ENCODE measurements at places on chromosomes 4 and X. TPM values are rescaled to one million over a fixed set of nuclear protein-coding genes. Genes with fewer than 3 reads are reported as not detected.

ZFYVE28 gene
- 0.51 TPM for total RNA-seq

MAGEA1 gene
- not detected for total RNA-seq

GRCh38 chr4:26023203-26023972 lies 109.4 kb downstream of the SMIM20 start:
- H3K27me3 ChIP-seq: peaks cover 20% of the 10 kb centered on the region
- H3K4me1 ChIP-seq: peaks cover 25% of the 10 kb centered on the region
- no peak overlapping the region for H3K27ac ChIP-seq
- no peaks in the 10 kb centered on the region for H3K36me3 ChIP-seq
- no peak overlapping the region for H3K4me3 ChIP-seq

GRCh38 chr4:71338846-71339593 lies at the start of gene SLC4A4:
SLC4A4 (plus strand) TSS chr4:71339020.
- H3K36me3 ChIP-seq: no peaks in the 10 kb centered on the region
- peaks cover 2% of the 10 kb centered on the region for H3K4me1 ChIP-seq

DNA sequence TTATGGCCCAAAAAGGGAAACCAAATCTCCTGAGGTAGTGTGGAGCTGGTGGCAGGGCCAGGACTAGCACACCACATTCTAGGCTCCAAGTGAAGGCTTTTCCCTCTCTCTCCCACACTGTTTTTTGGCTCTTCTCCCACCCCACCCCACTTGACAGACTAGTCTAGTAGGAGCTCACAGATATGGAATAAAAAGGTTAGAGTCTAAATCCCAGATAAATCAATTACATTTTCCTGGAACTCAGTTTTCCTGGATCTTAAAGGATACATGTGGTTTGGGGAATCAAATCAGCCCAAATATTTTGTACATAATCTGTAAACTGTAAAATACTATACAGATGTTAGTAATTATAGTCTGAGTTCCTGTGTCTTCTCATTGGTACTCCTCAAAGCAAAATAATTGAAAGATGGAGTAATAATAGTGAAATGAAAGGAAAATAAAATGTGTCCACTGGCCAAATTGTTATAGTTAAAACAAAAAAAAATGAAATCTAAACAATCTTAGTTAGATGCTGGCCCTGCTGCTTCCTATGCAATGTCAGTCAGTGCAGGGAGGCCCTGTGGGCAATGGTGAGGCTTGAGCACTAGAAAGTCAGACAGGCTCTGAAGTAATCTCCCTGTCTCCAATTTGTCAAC lies 370.4 kb upstream of the CPEB2 start:
- no peak overlapping the region for H3K27ac ChIP-seq
- no peaks in the 10 kb centered on the region for H3K4me1 ChIP-seq
- H3K36me3 ChIP-seq: no peaks in the 10 kb centered on the region
- H3K27me3 ChIP-seq: no peaks in the 10 kb centered on the region
- no peak for DNase-seq

DNA sequence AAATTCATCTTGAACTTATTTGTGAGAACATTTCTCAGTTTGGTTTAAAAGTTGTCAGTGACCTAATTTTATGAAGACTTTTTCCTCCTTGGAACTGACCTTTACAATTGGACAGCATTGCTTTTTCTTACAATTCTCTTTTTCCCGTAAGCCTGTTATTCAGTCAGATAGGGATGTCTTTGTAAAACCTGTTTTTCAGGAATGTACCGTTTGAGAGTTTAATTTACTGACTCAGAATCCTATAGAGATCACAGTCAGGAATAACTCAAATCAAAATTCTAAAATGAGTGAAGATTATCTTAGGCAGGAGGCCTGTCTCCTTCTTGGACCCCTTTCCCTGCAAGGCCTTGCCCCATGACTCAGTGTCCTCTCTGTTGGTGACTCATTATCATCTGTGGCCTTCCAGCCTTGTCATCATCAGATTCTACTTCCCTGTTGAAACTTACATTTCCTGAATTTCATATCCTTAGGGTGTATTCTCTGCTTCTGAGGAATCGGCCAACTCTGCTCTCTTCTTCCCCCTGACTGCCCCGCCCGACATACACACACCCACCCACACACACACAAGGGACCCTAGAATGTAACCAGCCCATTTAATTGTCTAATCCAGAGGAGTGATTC lies 99.8 kb downstream of the ARHGAP10 start:
- no peak for DNase-seq
- peaks cover 67% of the 10 kb centered on the region for H3K4me1 ChIP-seq
- H3K36me3 ChIP-seq: no peaks in the 10 kb centered on the region
- peak overlapping the region; percentile 92 for H3K27ac ChIP-seq

DNA sequence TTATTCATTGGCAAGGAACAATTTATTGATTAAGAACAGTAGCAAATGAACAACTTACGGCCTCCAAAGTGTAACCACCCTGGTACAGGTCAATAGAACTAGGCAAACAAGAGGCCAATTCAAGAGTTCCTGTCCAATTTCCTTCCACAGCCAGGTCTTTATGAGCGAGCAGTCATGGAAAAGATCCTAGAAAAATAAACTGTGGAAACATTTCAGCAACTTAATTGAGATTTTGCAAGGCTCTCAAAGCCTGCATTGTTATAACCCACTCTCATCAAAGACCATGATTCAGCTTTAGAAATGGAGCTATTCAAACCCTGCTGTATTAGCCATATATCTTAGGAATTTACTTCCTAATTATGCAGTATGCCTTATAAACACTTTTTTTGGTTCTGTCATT lies 43.6 kb downstream of the UNC5C start:
- no peak overlapping the region for H3K4me3 ChIP-seq
- peaks cover 5% of the 10 kb centered on the region for H3K36me3 ChIP-seq
- H3K4me1 ChIP-seq: peaks cover 40% of the 10 kb centered on the region
- H3K27me3 ChIP-seq: no peaks in the 10 kb centered on the region

- no peaks in the 10 kb centered on the region for H3K4me1 ChIP-seq
- H3K27ac ChIP-seq: no peak overlapping the region
- no peak overlapping the region for H3K4me3 ChIP-seq
- no peaks in the 10 kb centered on the region for H3K27me3 ChIP-seq
Observed at GRCh38 chr4:92714640-92715039, 410.9 kb downstream of the GRID2 start.

DNA sequence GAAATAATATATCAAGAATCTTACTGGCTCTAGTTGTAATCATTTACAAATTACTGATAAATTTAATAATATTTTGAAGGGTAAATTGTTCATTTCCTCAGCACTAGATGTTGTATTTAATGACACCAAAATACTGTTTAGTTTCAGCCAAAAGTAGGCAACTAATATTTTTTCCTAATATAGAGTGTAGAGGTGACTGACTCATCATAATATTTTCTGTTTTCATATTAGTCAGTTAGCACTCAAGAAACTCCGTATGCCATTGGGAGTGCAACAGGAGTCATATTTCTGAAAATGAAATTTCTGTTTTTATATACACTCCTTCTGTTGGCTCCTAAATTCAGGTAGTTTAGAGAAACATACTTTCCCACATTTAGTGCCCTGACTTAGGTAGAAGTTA lies 36.6 kb upstream of the PTPN13 start:
- no peak overlapping the region for H3K27ac ChIP-seq
- no peaks in the 10 kb centered on the region for H3K27me3 ChIP-seq
- H3K4me3 ChIP-seq: no peak overlapping the region

DNA sequence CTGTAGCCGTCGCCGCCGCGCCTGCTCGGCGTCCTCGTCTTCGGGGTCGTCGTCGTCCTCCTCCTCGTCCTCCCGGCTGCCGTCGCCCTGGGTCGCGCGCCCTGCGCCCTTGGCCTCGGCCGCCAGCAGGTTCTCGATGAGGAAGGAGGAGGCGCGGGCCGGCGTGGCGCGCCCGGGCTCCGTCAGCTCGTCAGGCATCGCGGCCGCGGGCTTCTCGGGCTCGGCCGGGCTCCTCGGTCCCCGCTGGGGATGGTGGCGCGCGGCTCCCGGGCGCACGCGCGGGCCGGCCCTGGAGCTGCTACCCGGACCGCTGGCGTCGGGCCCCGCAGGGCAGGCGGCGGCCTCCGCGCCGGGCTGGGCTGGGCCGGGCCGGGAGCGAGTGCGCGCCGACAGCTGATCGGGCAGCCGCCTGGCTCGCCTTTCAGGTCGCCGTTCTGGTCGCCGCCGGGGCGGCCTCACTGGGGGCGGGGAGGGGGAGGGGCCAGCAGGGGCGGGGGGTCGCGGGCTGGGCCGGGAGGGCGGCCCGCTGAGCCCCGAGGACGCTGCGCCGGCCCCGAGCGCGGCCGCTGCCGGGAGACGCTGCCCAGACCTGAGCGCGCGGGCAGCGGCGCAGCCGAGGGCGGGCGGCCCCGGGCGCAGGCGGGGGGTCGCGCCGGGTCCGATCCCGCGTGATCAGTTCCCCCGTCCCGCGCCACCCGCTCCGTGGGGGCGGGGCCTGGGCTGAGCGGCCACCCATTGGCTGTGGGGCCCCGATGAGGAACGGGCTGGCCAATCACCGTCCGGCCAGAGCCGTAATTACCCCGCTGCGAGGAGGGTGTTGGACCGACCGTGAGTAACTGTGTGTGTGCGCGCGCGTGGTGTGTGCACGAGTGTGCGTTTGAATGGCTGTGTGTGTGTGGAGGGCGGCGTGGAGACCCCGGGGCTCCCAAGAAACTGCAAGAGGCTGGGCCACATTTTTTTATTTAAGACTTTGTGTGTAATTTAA lies at the start of gene HMX1:
HMX1 (minus strand) TSS at position 423 of the 985 bp plus-strand sequence; CDS start at position 198, 225 bp downstream.
- peak; percentile 48 for DNase-seq
- peak within 1 kb of the TSS; percentile 60 for H3K4me3 ChIP-seq
- peaks cover 2% of the 10 kb centered on the region for H3K36me3 ChIP-seq

GRCh38 chr4:163280703-163281519 lies 51.5 kb downstream of the NPY1R start:
- no peaks in the 10 kb centered on the region for H3K36me3 ChIP-seq
- peaks cover 5% of the 10 kb centered on the region for H3K27me3 ChIP-seq
- no peak overlapping the region for H3K27ac ChIP-seq
- no peak for DNase-seq

DNA sequence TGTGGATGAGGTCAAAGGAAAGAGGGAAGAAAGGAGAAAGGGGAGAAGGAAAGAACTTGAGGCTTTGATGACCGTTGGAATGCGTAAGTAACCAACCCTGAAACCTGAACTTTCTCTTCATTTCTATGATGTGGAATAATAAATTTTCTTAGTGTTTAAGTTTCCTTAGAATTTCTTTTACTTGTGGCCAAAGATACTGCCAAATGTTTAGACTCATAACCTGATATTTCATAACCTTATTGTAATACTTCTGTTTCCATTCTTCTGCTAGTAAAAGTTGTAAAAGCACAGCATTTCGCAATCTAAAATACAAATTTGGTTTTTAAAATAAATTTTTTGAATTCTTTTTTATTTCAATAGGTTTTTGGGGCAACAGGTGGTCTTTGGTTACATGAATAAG lies 258.5 kb upstream of the GIMD1 start:
- H3K4me3 ChIP-seq: no peak overlapping the region
- no peaks in the 10 kb centered on the region for H3K4me1 ChIP-seq
- H3K36me3 ChIP-seq: no peaks in the 10 kb centered on the region
- H3K27me3 ChIP-seq: no peaks in the 10 kb centered on the region

- H3K4me3 ChIP-seq: no peak overlapping the region
- no peaks in the 10 kb centered on the region for H3K4me1 ChIP-seq
- no peak overlapping the region for H3K27ac ChIP-seq
- no peak for DNase-seq
- no peaks in the 10 kb centered on the region for H3K36me3 ChIP-seq
- no peaks in the 10 kb centered on the region for H3K27me3 ChIP-seq
Observed at GRCh38 chrX:66042307-66043077, 2.6 kb upstream of the VSIG4 start.

GRCh38 chrX:5774446-5774845 lies 454.2 kb downstream of the NLGN4X start:
- no peak overlapping the region for H3K4me3 ChIP-seq
- H3K36me3 ChIP-seq: no peaks in the 10 kb centered on the region
- H3K27me3 ChIP-seq: peaks cover 3% of the 10 kb centered on the region
- DNase-seq: no peak
- H3K4me1 ChIP-seq: no peaks in the 10 kb centered on the region

- DNase-seq: no peak
- H3K36me3 ChIP-seq: no peaks in the 10 kb centered on the region
- H3K4me3 ChIP-seq: peak overlapping the region; percentile 16
- peaks cover 18% of the 10 kb centered on the region for H3K4me1 ChIP-seq
- H3K27ac ChIP-seq: no peak overlapping the region
Observed at GRCh38 chr4:185018834-185019455, 655 bp downstream of the HELT start.
